ENCODE measurements at places on chromosomes 13 and 19.

- DNase-seq: no peak
These were observed 3.0 kb downstream of the ZMYM2 start for GRCh38 chr13:19961489-19961888.

- DNase-seq: no peak
These were observed 23.9 kb upstream of the ZBTB7A start for GRCh38 chr19:4090356-4091220.

DNA sequence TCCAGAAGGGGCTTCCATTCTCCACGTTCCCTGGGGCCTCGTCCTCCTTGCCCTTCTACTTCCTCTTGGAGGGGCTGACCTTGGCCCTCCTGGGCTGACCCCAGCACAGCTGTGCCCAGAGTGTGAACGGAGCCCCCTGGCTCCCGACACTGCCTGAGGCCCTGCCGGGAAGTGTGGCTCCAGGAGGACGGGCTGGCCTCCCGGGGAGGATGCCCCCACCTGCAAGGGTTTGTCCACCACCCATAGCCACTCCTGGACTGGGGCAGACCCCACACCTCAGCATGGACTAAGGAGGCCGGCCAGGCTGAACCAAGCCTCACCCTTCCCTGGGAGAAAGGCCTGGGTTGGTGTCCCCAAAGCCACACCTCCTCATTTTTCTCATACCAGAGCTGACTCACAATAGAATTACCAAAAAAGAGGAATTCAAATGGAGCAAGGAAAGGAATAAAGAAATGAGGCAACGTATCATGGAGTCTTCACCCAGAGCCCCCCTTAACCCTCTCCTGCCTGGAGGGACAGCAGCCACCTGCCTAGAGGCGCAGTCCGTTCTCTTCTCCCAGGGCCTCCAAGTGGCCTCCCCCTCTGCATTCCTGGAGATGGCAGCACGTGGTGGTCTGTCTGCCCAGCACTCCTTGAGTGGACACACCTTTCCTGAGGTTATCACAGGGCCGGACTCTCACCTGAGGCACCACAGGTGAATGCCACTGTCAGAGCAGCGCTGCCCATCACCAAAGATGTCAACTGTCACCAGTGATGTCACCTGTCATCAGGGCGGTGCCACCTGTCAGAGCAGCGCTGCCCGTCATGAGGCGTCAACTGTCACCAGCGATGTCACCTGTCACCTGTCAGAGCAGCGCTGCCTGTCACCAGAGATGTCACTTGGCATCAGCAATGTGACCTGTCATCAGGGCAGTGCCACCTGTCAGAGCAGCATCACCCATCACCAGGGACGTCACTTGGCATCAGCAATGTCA is 3.1 kb upstream of the C13orf46 start:
- no peak for DNase-seq

DNA sequence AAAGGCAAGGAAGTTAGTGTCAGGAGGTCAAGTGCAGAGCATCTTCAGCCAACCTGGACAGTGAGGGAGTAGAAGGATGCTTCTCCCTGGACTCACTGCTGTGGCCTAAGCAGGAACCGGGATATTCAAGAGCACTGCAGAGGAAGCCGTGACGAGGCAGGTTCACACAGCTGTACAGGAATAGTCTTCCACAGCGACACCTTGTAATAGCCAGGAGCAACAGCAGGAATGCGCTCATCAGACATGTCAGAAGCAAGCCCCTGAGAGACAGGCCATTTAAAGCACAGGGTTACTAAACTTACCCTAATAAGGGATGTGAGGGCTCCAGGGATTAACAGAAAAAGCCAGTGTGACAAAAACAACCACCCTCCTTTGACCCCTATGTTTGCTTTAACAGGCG is 3.5 kb upstream of the MED26 start:
- DNase-seq: no peak

DNA sequence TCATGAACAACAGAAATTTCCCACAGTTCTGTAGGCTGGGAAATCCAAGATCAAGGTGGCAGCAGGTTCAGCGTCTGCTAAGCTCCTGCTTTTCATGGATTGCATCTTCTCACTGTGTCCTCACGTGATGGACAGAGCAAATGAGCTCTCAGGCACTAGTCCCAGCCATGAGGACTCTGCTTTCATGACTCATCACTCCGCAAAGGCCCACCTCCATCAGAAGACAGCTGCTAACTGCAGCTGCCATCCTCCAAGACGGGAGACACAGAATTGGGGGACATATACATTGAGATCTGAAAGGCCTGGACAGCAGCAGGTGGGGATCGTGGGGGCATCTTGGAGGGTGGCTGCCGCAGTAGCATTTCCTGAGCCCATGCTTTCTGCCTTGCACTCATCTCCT is 44.4 kb upstream of the SPATA13 start:
- DNase-seq: no peak

DNA sequence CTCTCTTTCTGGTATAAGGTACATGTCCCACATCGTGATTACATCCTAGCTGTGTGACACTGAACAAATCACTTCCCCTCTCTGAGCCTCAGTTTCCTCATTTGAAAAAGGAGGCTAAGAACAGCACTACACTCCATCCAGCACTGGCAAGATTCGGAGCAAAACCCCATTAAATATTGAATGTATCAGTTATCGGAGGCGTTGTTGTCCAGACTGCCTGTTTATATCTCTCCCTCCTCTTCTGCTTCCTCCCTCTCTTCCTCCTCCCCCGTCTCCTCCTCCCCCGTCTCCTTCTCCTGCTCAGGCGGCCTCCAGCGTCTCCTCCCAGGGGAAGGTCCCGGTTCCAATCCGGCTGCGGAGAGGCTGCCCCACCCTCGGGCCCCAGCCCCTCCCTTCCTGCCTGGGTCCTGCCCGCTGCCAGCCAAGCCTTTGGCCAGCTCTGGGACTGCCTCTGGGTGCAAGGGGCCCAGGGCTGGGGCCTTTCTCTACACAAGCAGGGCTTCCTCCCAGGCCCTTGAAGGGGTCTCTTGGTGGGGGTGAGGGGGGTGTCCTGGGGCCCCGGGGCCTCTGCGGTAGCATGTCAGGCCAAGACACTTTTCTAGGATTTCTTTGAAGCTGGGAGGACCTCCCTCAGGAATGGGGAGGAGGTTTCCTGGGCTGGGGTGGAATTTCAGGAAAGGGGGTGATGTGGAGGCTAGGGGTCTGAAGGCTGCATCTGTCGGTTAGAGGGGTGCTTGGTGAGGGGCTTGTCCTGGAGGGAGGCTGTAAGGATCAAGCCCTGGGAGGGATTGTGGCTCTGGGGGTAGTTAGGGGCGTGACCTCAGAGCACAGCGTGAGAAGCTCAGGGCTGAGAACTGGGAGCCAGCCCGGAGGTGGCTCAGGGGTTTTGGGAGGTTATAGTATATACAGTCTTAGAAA is 1.9 kb downstream of the RRAS start:
- DNase-seq: peak; percentile 15

DNA sequence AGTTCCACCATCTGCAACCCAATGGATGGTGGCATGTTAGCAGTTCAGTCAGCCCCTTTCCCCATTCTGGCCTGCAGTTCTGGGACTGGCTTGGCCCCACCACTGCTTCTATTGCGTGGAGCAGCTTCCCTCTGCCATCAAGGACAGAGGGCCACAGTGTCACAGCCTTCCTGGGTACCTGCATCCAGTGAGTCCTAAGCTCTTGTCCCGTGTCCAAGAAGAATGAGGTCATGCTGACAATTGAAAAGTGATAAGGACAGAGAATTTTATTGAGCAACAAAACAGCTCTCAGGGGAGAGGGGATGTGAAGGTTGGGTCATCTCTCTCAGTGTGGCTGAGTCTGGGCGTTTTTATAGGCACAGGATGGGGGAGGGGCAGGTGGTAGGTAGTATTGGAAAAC is 33.5 kb upstream of the SIN3B start:
- DNase-seq: no peak

DNA sequence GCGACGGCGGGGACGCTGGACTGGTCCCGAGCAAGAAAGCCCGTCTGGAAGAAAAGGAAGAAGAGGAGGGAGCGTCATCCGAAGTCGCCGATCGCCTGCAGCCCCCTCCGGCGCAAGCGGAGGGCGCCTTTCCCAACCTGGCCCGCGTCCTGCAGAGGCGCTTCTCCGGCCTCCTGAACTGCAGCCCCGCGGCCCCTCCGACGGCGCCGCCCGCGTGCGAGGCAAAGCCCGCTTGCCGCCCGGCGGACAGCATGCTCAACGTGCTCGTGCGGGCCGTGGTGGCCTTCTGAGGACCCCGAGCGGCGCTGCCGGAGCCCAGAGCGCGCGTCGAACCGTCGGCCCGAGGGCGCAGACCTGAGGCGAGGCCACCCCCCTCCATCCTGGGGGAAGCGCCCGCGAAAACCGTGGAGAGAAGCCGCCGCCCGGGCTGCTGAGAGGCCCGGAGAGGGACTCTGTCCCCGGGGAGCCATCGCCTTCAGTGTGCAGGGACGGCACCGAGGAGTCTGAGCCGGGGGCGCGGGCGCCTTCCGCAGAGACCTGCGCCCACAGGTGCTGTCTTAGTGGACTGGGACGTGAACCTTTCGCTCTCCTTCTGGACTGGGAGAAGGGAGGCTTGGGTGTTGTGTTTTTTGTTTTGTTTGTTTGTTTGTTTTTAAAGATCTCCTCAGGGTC is 3.5 kb downstream of the IER2 start:
- DNase-seq: peak; percentile 34

- DNase-seq: no peak
These were observed 10.5 kb downstream of the PLIN4 start for GRCh38 chr19:4507804-4508203.

DNA sequence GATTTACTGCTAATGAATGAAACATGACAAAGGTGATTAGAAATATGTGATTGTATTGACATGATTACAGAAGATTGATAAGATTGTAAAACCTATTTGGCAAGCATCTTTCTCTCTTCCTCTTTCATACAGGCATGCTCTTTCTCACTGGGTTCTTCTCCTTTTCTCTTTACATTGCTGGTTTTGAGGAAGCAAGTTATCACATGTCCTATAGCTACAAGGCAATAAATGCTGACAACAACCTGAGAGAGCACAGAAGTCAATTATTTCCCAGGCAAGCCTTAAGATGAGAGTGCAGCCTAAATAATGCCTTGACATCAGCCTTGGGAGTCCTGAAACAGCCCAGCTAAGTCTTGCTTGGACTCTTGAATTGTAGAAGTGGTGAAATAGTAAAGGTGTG is 875.0 kb downstream of the SLITRK1 start:
- no peak for DNase-seq

DNA sequence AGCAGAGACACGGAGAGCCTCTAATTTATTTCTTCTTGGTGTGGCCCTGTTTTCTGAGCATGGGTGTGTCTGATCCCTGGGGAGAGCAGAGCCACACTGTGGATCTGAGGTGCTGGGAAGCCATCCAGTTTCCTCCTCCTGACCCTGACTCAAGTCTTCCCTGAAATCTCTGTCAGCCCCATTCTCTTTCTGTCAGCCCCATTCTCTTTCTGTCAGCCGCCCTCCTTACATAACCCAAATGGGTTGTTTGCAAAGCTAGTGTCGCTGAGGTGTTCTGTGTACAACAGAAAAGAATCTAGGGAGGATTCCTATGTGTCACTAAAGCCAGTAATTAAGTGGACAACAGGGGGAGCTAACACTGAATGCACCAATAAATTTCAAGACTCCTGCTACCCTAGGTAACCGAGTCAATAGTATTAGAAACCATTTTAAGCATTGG is 50.2 kb downstream of the LRCH1 start:
- DNase-seq: no peak

GRCh38 chr13:111326981-111327642 is 6.7 kb downstream of the TEX29 start:
- no peak for DNase-seq

GRCh38 chr13:68128297-68128915 is 898.3 kb upstream of the PCDH9 start:
- DNase-seq: no peak

DNA sequence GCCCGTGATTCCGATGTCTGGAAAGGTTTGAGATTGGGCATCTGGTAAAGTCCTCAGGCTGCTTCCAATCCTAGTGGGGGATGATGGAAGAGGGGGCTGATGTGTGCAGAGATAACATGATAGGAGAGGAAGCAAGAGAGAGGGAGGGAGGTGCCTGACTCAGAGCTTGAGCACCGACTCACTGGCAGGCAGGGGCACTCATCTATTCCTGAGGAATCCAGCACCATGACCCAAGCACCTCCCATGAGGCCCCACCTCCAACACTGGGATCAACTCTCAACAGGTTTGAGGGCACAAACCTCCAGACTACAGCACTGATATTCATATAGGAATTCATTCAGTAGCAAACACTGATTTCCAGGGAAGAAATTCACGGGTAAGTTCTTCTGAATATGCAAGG is 5.6 kb upstream of the SIGLEC9 start:
- no peak for DNase-seq

DNA sequence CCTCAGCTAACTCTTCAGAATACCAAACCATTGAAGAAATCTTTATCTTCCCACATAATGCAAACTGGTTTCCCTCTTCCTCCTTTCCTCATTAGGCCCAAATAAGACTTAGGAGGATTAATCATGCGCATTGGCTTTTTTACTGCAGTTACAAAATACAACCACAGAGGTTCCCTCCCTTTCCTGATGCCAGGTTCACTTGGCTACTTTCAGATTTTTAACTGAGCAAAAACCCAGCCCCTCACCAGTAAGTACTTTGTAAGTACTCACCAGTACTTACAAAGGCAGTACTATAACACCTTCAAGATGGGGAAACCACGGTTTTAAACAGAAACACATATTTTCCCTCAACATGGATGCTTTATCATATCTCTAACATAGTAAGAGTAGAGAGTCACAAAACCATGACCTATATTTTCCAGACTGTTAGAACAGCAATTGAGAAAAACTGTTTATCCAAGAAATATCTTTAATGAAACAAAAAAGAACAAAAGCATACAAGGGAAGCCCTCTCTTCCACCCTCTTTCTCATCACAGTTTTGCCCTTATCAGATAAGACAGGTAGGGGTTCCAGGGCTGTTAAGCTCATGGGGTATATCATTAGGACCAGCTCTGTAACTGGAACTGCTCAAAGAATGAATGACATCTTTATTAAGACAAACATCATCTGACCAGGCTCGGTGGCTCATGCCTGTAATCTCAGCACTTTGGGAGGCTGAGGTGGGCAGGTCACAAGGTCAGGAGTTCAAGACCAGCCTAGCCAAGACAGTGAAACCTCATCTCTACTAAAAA is 12.7 kb downstream of the FOXO1 start:
- no peak for DNase-seq

- no peak for DNase-seq
These were observed 18.3 kb downstream of the ZNF77 start for GRCh38 chr19:2926341-2927031.

- no peak for DNase-seq
These were observed 2166.4 kb downstream of the PCDH9 start for GRCh38 chr13:65063753-65064152.

- no peak for DNase-seq
These were observed 83.3 kb downstream of the RYR1 start for GRCh38 chr19:38516802-38517201.

DNA sequence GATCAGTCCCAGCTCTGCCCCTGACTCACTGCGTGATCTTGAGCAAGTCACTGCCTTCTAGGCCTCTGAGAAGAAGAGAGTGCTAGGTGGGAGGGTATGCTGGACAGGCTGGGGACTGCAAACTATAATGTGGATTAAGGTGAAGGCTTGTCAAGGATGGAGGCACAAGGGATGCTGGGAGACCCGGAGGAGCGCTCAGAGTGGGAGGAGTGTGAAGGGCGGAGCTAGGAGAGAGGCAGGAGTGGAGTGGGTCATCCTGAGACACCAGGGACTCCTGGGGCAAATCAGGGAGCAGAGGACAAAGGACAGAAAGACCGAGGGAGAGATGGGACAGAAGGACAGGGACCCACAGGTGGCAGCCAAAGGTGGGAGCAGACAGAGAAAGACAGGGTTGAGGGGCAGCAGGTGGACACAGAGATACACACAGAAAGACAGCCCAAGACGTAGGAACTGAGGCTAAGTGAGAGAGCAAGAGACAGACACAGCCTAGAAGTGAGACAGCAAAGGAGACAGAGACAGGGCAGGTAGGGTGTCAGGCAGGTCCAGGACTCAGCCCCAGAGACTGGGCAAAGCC is 2.6 kb downstream of the GRIK5 start:
- DNase-seq: peak; percentile 57

- DNase-seq: no peak
These were observed 52.9 kb downstream of the OR10H4 start for GRCh38 chr19:16001481-16002312.

Measured in SK-N-DZ (cell line).